Stimulated activated CD8-positive, alpha-beta memory T cell treated with anti-CD3 and anti-CD28 coated beads, Interleukin-4, amount 100 ng/mL, for 24 hours (primary cell): ENCODE measurements at places on chromosomes 2 and 18.

GRCh38 chr18:6830916-6831315, 101.4 kb downstream of the ARHGAP28 start:
- DNase-seq, result no peak

- DNase-seq, result no peak
Observed at GRCh38 chr2:63862806-63863205, 21.1 kb downstream of the UGP2 start.

DNA sequence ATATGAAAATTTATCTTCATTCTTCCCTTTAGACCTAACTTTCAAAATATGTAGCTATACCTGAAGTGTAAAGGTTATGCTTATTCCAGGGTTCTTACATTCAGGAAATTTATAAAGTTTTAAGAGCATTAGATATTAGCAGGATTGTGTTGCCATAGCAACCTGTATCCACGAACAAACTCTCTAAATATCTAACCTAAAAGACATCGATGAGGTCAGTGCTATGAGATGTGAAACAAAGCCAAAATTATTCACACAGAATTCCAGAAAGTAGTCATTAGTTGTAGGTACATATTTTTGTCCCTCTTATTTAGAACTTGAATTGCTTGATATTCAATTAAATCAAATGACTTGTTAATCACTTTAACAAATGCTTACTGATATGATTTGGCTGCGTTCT, 705.3 kb downstream of the SOCS6 start:
- DNase-seq, result no peak

- DNase-seq, result no peak
Observed at GRCh38 chr2:239406316-239406995, 5.6 kb upstream of the HDAC4 start.

DNA sequence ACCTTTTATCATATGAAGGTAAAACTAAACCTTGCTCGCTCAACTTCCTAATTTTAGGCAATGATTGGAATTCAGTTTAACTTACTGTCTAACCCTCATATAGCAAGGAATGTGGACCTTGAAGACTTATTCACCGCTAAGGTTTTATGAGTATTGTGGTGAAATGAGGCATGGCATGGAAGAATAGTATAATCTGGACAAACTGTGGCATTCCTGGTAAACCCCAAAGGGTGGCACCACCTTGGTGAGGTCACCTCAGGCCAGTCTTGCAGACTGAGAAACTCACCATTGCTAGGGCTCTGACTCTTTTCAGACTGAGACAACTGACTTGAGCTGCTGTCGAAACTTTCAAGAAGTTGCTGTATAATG, 51.1 kb upstream of the EHBP1 start:
- no peak for DNase-seq

- no peak for DNase-seq
Observed at GRCh38 chr2:152497481-152498052, 162.6 kb downstream of the FMNL2 start.

GRCh38 chr2:217529271-217529670, 473.5 kb downstream of the TNS1 start:
- DNase-seq, result no peak

DNA sequence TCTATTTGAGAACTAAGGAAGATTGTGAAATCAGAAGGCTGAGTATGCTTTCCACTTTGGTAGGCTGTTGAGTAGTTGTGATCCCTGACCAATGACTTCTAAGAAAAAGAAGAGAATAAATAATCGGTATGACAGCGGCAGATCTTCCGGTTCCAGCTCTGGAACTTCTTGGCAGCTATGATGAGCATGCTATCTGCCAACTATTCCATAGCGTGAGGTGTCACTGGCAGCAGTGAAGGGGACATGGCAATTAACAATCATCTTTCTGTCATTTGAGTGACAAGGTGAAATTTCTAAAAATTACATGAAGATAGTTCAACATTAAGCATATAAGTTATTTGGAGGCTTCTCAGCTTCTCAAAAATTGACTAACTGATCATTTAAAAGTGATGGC, 140.1 kb upstream of the NETO1 start:
- DNase-seq, result no peak

DNA sequence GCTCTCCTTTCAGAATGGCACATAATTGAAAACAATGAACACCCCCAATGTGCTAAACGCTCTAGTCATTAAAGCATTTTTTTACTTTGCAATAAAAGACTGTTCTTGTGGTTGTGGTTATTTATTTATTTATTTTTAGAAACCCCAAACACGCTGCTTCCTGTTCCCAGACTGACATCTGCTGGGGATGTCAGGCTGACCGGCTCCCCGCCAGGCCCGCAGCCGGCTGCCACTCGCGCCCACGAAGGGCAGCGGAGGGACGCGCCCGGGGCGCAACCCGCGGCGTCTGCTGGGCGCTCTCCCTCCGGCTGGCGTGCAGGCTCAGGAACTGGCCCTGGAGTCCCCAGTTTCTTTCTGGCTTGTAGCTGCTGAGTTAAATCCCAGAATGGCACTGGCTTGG, 83.1 kb upstream of the SP3 start:
- DNase-seq, result no peak

- no peak for DNase-seq
Observed at GRCh38 chr2:14773696-14774095, 141.2 kb downstream of the LRATD1 start.

DNA sequence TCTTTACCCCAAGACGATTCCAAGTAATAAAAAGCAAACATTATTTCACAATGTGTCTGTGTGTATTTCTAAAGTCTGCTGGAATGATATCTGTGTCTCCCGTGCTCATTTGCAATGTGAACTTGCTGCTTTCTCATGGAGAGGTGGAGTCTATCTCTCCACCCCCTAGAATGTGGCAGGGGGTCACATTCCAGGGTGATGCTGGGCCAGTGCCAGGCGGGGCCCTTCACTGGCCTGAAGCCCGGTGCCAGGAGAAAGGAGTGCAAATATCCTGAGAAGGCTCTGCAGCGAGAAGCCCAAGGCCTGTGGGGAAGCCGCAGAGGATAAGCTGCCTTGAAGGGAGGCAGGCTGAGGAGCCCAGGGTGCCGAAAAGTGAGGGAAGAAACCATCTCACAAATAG, 26.8 kb upstream of the LDLRAD4 start:
- DNase-seq, result no peak

GRCh38 chr2:65142515-65142914, 12.6 kb upstream of the RAB1A start:
- DNase-seq, result no peak

DNA sequence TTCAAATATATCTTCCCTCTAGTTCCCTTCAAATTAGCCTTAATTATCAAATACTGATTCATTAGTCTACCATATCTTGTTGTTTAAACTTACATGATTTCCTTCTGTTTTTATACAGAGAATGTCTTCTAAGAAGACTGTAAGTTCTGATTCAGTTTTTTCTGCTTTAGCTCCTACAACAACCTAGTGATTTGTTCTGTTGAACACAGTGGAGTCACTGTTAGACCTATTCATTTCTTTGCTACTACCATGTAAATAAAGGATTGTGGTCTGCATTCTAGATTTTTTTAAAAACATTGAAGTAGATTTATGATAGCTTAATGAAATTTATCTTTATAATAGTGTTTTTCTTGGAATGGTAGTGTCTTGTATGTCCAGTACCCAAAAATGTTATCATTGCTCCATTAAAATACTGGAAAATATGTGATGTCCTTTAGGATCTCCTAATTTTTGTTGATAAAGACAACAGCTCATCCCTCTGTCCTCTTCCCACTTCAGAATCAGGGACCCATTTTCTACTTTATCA, 146.4 kb downstream of the MBD5 start:
- no peak for DNase-seq

GRCh38 chr18:67428158-67428557, 88.4 kb downstream of the DSEL start:
- DNase-seq, result no peak

- DNase-seq, result no peak
Observed at GRCh38 chr18:79317703-79318102, 78.0 kb upstream of the NFATC1 start.

DNA sequence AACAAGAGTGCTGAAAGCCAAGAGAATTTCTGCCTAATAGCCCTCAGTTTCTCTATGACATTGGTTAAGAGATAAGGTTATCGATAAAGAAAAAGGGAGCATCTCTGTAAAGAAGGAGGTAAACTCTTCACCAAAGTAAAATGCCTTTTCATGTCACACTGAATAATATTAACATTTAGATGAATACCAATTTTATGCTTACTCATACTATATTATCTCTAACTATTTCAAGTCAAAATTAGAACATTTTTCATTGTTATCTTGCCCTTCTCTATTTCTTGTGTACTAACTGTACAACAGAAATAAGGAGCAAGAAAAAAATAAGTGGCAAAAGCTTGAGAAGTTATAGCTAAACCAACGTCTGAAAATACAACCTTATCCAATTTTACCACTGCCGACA, 127.5 kb downstream of the EXOC6B start:
- DNase-seq, result no peak

- no peak for DNase-seq
Observed at GRCh38 chr2:140650825-140651224, 1480.0 kb downstream of the LRP1B start.
